ENCODE measurements at places on chromosomes 4 and X. TPM values are rescaled to one million over a fixed set of nuclear protein-coding genes. Genes with fewer than 3 reads are reported as not detected.

The ZNF827 gene
- 37.4 TPM for total RNA-seq

GRCh38 chr4:101851672-101852071, 61.1 kb downstream of the BANK1 start:
- DNase-seq, result no peak

DNA sequence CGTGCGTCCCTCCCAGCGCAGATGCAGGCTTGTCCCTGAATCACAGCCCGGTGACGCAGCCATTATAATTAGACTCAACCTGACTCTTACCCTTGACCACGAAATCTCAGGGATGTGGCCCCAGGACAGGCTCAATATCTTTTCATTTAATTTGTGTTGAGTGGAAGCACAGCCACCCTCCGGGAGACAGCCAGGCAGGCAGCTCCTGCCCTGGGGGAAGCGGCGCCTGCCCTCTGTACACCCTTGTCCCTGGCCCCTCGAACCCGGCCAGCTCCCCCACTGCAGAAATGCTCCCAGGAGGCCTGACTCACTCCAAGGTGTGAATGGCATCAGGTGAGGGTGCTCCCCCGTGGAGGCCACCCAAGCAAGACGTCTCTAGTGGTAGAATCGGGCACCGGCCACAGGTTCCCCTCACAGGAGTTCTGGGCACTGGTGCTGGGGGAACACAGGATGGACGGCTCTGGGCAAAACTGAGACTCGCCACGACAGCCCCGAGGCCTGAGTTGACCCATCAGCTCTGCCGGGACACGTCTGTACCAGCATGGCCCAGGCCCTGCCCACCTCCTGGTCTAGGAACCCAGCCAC, 2.7 kb downstream of the CPLX1 start:
- peak; percentile 37 for DNase-seq

DNA sequence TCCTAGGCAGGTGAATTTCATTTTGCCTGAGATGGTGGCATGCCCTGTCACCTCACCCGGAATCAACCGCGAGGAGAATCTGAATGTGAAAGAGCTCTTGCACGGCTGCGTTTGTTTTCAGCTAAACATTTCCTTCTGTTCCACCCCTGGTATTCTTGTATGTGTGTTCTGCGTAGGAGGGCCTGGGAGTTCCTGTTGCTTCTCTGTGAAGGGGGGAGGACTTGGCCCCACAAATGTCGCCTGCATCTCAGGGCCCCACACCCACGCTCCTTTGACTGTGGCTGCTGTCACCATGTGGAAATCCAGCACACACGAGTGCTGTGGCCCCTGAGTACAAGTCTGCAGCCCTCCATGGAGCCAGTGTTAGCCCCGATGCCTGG, 45.8 kb upstream of the CLCN4 start:
- no peak for DNase-seq

The ACOX3 gene
- 26.0 TPM for total RNA-seq

DNA sequence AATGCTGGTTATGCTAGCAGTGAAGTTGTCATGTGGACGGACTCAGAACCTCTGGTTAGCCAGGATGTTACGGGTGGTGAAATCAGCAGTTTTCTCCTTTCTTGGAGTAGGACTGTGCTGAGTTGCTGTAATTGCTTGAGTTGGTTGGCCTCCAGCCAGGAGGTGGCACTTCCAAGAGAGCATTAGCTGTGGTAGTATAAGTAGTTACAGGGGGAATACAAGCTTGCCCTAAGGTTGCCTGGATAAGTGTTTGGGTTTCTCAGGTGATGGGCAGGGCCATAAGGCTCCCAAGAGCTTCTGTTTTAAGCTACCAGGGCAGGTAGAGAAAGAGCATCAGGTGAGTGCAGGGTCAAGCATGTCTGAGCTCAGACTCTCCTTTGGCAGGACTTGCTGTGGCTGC, 103.0 kb downstream of the ZNF518B start:
- no peak for DNase-seq

GRCh38 chrX:1443496-1444075, 9.1 kb downstream of the ASMTL start:
- DNase-seq, result peak; percentile 25

GRCh38 chr4:181437895-181438294, 805.3 kb upstream of the TENM3 start:
- no peak for DNase-seq

The AWAT2 gene
- total RNA-seq, result not detected

The ZCCHC18 gene
- total RNA-seq, result 0.55 TPM
